ENCODE measurements at places on chromosomes 2 and 18. TPM values are rescaled to one million over a fixed set of nuclear protein-coding genes. Genes with fewer than 3 reads are reported as not detected.

DNA sequence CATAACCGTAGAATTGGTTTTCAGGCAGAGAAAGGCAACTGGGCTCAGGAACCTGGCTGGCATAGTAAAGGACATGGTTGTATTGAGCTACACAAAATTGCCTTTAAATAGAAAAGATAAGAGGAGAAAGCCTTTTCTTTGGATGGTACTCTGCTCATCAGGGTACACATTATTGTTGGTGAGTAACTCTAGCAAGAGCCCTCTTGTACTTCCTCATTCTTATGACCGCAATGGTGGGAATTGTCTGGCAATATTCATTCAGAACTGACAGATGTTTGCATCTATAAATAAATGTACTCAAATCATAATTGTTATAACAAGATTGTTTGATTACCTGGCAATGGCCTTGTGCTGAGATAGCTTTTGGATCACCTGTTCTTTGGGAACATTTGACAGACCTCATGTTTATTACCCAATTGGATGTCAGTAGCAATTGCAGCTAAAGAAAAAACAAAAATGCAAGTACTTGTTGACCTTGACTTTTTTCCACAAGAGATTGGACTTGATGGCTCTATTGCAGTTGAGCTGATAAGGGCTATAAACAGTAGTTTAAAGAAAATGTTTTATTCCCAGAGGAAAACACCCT is 43.9 kb downstream of the MEIS1 start:
- DNase-seq: no peak

DNA sequence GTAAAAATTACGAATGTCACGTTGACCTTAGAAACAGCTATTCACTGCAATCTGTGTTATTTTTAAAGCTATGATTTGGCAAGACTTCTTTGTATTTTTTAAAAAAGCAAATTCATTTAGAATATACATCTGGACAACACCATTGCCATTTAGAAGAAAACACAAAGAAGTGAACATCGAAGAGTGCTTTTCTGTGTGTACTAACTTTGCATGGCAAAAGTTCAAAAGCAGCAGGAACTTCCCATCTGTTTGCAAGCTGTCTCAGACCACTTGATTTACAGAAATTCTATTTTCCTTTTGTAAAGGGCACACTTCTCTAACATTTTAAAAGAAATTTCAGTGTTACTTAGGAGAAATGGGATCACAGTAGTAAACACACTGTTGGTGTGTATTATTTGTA is 145.9 kb downstream of the CALCRL start:
- DNase-seq: peak; percentile 48

- DNase-seq: no peak
Measured at GRCh38 chr18:29250259-29250658, 1073.3 kb upstream of the CDH2 start.

DNA sequence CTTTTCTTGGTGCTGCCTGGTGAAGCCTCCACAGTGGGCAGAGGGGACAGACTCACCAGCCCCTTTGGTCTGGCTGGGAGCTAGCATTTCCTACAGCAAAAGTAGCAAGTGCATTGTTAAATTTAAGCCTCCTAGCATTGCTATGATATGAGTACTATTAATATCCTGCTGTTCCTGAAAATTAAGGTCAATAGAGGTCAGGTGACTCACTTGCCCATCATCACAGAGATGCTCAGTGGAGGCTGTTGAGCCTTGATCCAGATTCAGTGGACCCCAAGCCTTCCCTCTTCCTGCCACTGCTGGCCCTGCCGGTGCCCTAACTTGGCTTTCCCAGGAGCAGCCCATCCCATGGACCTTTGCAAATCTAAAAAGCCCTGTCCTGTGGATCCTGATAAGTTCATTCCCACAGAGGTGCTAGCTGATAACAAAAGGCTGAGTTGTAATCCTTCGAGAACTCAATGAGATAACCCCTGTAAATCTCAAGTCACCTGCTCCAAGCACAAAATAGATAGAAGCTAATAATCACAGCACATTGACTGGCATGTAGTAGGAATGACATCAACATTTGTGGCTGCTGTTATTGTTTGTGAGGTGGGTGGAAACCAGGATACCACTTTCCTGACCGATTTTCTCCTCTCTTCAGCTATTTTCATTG is 84.4 kb downstream of the THNSL2 start:
- no peak for DNase-seq

DNA sequence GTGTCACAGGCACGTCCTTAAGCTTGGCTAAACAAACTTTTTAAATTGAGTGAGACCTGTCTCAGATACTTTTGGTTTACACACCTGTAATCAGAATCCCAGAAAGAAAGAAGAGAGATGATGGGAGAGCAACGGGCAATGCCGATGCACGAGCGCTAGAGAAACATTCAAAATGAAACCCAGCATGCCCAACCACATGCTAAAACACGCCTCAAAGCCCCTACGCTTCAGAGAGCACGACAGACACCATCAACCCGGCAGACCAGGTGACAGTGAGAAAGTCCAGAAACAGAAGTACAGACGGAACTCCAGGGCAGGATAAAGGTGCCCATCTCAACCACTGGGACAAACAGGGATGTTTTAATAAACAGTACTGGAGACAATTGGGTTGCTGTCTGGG is 85.5 kb downstream of the HDAC4 start:
- DNase-seq: no peak

- DNase-seq: no peak
Measured at GRCh38 chr2:106124905-106125549, 69.1 kb downstream of the UXS1 start.

- no peak for DNase-seq
Measured at GRCh38 chr18:25825056-25825455, 265.4 kb downstream of the SS18 start.

GRCh38 chr2:234454433-234454832 is 42.4 kb downstream of the ARL4C start:
- DNase-seq: no peak

DNA sequence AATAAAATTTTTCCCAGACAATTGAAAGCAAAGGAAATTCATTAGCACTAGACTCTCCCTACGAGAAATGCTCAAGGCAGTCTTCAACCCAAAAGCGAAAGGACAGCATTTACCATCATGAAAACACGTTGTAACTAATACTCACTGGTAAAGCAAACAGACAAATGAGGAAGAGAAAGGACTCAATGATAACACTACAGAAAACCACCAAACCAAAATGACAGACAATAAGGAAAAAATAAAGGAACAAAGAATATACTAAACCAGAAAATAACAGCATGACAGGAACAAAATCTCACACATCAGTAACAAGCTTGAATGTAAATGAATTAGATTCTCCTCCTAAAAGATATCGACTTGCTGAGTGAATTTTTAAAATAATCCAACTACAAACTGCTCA is 190.7 kb downstream of the NOL4 start:
- no peak for DNase-seq

DNA sequence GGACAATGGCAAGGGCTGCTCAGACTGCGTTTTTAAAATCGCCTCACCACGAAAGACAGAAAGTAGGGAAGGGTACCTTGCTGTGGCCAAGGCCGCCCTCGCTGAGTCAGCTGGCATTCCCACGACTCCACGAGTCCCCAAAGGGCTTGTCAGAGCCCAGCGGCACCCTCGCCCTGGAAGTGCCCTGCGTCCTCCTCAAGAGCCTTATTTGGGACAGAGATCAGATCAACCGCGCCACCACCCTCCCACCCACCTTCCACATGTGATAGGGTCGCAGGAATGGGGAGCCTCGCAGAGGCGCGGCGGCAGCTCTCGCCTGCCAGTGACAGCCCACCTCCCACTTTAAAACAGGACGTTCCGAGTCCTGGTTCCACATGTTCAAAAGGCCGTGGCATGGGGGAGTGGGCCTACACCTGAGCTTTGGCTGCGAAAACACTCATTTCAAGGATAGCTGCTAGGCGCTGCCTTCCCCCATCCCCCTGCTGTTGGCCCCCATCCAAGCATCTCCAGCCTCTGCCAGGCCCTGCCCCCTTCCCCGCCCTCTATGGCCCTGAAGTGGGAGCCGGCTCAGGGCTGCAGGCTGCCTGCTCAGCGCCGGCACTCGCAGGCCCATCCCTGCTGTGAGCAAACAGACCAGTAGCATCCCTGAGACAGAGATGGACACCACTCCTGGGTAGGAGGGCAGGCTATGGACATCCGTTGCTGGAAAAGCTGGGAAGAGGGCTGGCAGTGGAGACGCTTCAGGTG is 38.1 kb upstream of the ARHGEF4 start:
- no peak for DNase-seq

DNA sequence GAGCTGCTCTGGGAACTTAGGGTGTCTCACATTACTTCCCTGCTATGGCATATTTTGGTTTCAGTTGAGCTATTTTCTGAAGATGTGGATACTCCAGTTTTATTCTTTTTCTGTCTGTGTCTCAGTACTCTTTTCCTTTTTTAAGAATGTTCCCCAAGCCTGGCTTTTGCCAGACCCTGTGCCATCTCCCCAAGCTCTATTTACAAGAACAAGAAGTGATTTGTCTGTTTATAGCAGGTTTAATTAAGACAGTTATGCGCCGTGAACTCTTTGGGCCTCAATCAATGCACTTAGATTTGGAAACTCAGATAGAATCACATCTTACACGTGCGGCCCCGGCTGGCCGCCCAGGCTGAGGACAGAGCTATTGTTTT is 8.9 kb upstream of the SATB2 start:
- DNase-seq: no peak

DNA sequence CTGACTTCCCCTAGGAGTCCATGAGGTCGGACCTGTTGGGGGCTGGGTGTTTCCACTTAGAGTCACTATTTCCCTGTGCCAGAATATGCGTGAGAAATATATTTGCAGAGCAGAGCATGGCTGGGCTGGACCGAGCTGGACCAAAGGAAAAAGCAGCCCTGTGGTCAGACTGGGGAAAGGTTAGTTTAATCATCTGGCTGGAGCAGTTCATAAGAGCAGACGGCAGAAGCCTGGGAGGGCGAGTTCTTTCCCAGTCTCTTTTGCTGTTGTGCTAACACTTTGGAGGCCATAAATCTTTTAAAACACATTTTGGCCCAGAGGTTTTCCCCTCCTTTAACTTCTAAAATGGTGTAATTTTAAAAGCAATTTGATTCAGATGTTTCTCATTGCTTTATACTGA is 66.5 kb downstream of the GLI2 start:
- no peak for DNase-seq

GRCh38 chr2:180474716-180475115 is 467.6 kb upstream of the CWC22 start:
- no peak for DNase-seq

- no peak for DNase-seq
Measured at GRCh38 chr2:201152999-201153815, 29.7 kb upstream of the CASP10 start.

DNA sequence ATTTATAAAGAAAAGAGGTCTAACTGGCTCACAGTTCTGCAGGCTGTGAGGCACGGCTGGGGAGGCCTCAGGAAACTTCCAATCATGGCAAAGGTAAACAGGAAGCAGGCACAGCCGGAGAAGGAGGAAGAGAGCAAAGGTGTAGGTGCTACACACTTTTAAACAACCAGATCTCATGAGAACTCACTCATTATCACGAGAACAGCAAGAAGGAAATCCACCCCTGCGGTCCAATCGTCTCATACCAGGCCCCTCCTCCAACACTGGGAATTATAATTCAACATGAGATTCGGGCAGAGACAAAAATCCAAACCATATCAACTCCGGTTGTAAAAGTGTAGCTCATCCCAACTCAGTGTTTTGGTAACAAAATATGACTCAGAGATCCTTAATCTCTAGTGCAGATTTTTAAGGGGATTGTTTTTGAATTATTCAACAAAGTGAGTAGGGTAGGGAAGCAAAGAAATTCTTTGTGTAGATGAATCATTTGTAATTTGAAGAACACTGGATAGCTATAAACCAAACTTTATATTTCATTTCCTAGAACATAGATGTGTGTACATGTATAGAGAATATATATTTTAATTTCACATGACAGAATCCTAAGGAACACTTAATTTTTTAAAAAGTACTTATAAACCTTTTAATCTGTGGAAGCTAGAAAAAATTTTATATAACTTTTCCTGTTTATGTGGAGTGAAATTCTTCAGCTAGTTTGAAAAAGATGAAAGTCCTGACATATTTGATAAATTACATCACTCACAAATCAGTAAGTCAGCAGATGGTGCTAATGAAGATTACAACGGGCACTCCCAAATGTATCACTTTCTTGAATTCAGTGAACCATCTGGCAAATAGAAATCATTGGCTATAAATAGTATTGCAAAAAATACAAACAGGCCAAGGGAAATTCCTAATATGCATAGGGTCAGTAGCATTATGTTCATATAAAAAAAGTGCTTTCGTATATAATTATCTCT is 130.1 kb downstream of the OLA1 start:
- no peak for DNase-seq

- DNase-seq: no peak
Measured at GRCh38 chr2:42238644-42239288, 69.6 kb downstream of the EML4 start.

DNA sequence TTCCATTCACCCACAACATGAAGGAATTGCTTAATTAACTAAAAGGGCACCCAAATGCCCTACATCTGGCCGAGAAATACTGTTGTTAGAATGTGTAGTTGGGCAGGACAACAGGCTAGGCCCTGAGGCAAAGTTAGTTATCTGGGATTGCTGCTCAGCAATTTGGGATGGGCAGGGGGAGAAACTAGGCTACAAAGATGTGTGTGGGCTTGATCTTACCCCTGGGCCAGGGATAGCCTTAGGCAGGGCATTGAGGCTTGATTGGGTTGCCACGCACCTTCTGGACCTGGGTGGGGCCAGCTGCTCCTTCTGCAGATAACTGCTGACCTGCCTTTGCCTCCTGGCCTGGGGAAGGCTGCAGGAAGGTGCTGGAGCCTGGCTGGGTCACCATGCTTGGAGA is 9.4 kb downstream of the IL18RAP start:
- no peak for DNase-seq

DNA sequence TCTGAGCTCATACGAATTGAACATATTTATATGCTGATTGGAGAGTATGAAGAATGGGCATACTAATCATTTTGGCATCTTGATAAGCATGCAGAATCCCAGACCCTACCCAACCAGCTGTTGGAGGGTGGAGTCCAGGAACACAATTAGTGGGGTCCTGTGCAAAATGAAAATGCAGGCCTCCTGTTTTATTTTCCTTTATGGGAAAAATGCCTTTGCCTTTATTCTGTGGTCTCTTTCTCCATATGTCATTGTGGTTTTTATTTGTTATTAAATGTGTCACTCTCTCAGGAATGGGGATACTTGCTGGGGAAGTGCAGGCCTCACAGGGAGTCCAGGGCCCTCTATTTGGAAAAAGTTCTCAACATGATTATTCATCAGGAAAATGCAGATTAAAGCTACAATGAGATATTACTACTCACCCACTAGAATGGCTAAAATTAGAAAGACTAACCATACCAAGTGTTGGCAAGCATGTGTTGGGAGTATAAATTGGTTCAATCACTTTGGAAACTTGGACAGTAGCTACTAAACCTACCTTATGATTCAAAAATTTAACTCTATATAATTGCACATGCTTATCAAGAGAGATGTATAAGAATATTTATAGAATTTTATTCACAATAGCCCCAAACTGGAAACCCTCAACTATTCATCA is 223.1 kb upstream of the FBXO11 start:
- DNase-seq: no peak

- no peak for DNase-seq
Measured at GRCh38 chr2:64657411-64657810, 3.7 kb upstream of the SERTAD2 start.

- DNase-seq: no peak
Measured at GRCh38 chr2:230075988-230076631, 7.4 kb upstream of the SLC16A14 start.

The WNT10A gene
- total RNA-seq: not detected

The CYP27A1 gene
- total RNA-seq: 15.8 TPM

The LYG2 gene
- total RNA-seq: not detected

All from glomerular endothelial cell (primary cell).